ENCODE measurements at places on chromosomes 16 and 17.

GRCh38 chr17:13030459-13031300, 12.9 kb upstream of the ELAC2 start:
- DNase-seq = peak; percentile 10

DNA sequence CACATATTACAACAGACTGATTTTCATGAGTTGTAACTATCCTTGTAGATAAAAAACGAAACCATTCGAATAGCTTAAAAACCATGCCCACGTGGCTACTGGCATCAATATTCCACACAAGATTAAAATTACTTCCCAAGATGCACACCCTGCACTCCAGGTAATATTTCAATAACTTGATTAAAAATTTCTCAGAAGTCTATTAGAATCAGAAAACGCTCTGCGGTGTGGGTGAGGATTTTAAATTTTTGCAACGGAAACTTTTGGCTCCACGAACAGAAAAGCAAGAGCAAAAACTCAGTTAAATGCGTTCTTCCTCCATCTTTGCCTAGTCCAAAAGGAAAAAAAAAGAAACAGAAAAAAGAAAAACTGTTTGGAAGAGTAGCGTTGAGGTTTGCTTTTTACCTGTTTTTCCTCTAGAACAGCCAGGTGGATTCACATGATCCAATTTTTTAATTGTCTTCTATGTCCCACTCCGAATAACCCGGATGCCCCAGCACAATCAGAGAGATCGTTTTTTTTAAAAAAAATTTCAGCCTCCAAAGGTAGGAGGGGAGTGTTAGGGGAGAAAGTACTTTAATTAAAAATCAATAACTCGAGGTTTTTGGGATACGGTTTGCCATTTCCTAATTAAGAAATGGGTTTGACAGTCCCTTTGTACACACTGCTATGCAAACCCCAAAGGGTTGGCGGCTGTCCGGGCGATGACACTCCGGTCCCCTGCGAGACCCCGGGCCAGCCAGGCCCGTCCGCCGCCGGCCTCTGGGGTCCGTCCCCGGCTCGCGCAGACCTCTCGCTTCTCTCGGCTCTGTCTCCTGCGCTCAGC, 708 bp upstream of the NFAT5 start:
- no peak for DNase-seq

DNA sequence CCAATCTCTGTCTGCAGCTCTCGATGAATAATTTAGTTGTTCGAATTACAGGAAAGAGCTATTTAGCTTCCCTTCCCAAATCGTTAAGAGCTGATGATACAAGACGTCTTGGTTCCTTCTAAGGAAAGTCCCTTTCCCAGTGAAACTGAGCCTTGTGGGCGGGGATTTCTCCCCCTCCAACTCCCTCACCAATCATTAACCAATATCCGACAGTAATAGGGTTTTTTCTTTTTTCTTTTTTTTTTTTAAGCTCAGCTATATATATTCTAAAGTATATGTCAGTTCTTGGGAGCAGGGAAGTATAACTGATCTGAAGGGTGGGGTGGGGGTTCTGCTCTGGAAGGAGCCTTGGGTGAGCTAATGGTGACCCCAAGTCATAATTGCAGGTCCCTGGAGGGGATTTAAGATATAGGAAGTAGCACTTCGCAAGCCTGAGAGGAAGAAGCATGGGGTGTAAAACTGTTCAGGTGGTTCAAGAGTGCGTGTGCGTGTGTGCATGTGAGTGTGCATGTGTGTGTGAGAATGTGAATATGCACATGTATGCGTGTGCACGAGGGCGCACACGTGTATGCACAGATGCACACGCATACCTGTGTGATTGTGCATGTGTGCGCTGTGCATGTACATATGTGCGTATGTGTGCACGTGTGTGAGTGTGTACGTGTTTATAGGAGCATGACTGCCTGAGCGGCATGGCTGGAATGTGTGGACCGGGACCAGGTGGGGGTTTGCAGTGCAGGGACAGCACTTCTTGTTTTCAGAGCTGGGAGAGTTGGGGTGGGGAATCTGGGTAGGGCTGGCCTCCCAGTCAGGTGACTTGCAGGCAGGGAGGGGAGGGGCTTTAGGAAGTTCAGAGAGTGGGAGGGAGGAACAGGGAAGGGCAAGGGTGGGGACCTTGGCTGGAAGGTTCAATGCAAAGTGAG, 42.7 kb downstream of the SOCS3 start:
- DNase-seq = no peak

DNA sequence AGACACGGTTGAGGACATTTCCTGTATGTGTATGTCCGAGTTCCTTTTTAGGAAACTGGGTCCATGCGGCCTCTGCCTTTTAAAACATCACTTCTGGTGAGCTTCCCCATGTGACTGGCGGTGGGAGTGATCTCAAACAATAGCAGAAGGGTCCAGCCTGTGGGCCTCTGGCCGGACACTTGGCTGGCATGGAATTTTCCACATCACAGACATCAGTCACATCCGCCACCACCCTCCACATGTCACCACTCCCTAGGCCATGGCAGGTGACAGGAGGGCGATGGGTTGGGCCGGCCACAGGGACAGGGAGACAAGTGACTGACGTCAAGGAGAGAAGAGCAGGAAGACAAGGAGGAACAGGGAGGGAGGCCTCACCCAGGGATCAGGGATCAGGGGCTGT, 83.7 kb downstream of the DNAH17 start:
- DNase-seq = no peak

DNA sequence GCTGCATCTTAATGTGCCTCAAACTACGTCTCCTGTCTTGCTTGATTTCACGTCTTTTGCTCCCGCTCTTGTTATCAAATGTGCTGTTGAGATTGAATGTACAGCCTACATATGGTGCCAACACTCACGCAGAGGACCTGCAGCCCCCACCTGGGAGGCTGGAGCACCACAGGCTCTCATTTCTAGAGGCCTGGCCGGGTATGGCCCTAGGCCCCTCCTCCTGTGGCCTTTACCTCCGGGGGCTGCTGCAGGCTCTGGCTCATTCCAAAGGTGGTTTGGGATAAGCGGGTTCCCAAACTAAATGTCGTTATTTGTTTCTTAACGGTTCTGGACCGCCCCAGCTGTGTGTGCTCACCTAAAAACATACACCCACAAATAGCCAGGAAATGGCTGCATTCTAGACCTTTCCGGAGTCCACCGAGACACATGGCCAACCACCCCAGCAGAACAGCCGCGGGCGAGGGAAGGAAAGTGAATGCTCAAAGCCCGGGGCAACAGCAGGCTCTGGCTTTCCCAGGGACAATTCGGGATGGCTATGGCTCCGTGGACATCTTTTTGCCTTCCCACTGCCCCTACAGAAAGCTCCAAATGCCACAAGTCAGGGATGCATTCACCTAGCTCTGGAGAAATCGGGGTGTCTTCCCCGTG, 105.9 kb downstream of the ENGASE start:
- no peak for DNase-seq

DNA sequence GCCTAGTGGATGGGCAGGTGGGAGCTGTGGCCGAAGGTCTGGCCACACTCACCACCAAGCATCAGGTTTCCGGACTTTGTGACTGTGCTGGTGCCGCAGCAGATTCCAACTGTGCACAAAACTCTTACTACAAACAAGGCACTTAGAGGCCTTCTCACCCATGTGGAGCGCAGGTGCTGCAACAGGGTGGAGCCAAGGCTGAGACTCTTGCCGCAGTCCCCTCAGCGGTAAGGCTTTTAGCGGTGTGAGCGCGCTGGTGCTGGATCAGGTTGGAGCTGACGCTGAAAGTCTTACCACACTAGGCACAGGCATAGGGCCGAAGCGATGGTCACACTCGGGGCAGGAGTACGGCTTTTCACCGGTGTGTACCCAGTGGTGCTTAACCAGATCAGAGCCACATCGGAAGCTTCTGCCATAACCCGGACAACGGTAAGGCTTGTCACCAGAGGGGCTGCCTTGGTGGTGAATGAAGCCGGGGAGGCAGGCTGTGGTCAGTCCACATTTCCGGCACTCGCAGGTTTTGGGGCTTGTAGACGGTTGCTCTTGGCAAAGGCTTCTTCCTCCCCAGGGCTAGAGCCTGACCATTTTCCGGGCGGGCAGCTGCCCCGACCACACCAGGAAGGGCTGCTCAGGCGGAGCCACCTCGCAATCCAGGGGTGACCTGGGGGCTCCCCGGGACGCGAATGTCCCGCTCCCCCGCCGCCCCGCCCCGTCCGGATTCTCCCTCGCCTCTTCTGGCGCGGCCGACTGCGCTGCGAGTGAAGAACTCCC, 1.0 kb upstream of the ARMC5 start:
- peak; percentile 59 for DNase-seq

- no peak for DNase-seq
Measured at GRCh38 chr16:66706506-66706880, 9.9 kb upstream of the CMTM4 start.

DNA sequence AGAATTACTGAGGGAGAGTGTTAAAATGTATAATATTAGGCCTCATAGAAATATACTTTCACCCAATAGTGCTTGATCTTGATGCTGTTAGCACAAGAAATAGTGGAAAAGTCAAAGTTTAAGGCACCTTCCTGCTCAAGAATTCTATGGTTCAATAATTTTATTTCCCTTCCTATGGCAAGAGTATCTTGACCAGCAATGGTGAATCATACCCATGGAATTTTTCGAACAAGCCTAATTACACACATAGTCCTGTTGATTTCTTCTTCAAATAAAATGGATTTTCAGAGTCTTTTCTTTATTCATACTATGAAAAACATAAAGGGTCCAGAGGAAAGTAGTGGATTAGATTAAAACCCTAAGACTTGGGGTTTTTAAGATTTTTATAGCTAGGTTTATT, 810.6 kb downstream of the CDH11 start:
- DNase-seq = no peak

DNA sequence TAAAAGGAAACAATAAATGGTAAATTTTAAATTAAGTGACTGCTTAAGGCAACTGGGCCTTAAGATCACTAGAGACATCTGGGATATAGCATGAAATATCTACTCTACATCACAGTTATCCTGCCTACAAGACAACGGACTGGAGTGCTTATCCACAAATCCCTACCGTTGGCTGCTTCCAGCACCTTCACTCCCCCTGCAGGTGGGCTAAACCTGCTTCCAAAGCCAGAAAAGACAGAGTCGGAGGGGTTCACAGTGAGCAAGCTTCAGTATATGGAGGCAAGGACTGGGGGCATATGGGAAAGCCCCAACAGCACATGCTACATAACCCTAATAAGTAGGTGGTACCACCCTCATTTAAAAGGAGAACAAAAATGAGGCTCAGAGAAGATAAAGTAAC, 45.3 kb downstream of the GRIN2A start:
- no peak for DNase-seq

DNA sequence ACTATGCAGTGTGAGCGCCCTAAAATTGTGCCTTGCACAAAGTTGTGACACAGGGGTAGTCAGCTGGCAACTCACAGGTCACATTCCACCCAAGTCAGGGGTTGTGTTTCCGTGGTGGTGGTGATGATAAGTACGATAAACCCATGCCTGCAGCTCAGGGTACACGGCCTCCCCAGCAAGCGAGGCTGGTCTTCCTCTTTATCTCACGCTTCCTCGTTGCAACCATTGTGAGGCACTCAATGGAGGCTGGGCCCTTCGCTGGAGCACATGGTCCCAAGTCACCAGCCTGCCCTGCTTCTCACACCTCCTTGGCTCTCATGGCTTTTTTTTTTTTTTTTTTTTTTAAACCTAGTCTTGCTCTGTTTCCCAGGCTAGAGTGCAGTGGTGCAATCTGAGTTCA, 307.5 kb downstream of the CPPED1 start:
- no peak for DNase-seq

DNA sequence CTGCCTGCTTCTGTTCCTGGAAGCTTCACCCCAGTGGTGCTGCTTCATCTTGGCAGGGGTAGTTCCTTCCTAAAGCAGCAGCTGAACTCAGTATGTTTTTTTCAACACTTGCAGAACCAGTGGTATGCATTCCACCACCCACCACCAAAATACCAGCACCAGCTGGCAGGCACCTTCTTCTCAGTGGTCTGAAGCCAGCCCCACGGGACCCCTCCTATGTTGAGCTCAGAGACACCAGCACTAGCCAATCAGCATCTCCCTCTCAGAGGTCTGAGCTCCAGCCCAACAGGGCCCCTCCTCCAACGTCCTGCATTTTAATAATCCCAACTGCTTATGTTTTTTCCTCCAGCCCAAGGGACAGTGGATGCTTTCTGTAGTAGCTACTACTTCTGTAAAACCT, 299.6 kb upstream of the CCL2 start:
- no peak for DNase-seq

GRCh38 chr17:37568350-37569053, 40.7 kb downstream of the SYNRG start:
- DNase-seq = no peak

DNA sequence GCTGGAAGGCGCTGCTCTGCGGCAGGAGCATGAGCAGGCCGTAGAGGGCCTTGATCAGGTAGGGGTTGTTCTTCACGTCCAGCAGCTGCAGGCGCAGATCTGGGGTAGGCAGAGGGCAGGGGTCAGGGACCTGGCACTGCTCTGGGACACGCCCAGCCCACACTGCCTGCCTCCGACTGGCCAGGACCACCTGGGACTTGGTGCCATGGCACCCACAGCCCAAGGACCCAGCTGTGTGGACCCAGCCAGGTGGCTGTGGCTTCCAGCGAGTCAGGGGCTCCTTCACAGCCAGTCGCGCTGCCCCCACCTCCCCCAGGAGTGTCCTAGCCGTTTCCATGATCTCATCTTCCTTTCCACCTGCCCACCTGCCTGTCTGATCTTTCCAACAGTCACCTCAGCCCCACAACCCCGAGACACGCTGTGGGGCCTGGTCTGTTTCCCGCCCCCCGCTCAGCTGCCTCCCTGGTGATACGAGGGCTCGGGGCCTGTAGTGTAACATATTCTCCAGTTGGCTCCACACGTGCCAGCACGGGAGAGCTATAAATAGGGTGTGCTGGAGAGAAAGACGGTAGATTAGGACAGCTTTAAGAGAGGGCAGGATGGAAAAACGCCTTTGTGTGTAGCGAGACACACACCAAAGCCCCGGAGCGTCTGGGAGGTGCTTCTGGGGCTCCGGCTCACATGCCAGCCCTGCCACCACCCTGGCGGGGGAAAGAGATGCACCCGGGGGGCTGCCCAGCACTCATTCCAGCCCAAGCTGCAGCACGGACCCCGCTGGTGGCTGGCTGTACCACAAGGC, 7.2 kb upstream of the MTSS2 start:
- no peak for DNase-seq

DNA sequence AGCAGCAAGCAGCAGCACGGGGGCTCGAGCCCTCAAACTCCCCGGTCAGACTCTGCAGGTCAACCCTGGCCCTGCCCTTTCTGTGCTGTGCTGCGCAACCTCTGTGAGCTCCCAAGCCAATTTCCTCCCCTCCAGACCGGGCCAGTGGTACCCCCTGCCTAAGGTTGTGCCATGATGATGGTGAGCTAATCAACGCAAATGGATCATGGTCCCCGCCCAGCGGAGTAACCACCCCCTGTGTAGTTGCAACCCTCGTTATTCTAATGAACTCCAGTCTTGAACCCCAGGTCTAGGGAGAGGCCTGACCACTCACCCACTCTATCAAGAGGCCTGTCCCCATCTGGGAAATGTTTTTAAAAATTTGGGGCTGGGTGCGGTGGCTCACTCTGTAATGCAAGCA, 201.8 kb upstream of the FOXF1 start:
- DNase-seq = no peak

DNA sequence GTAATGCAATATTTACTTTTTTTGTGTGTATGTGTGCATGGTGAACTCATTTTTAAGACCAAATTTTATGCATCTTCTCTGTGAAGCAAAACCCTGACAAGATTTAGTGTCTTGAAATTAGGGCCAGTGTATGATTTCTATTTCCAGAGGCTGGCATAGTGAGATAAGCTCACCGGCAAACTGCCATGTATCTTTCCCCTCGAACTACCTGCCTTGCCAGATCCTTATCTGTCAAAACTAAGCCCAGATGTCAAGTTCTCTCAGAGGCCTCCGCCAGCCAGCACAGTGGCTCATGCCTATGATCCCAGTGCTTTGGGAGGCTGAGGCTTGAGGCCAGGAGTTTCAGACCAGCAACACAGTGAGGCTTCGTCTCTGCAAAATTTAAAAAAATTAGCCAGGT, 10.0 kb downstream of the USP32 start:
- DNase-seq = no peak
